Stimulated activated CD8-positive, alpha-beta memory T cell treated with anti-CD3 and anti-CD28 coated beads, Interleukin-7, amount 100 ng/mL, for 48 hours (primary cell): ENCODE measurements at places on chromosomes 1 and 21.

- DNase-seq: no peak
These were observed 156.8 kb upstream of the GORAB start for GRCh38 chr1:170375082-170375723.

GRCh38 chr1:1082239-1082775 lies 8.2 kb upstream of the RNF223 start:
- DNase-seq: no peak

DNA sequence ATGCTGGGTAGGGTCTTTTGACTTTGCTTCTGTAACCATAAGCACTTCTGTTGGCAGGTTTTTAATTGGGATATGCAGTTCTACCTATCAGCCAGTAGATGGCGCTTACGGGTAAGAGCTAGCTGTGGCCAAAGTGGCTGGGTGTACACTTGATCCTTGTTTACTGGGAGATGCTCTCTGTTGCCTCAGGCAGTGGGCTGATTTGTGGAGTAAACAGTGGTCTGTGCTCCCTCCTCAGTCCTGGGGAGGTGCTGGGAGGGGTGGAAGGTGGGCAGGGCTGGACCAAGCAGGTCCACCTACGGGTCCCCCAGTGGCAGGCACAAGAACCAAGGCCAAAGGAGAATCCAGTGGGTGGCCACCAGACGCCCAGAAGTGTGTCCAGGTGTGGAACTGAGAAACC lies 43.4 kb downstream of the RALGPS2 start:
- DNase-seq: no peak

DNA sequence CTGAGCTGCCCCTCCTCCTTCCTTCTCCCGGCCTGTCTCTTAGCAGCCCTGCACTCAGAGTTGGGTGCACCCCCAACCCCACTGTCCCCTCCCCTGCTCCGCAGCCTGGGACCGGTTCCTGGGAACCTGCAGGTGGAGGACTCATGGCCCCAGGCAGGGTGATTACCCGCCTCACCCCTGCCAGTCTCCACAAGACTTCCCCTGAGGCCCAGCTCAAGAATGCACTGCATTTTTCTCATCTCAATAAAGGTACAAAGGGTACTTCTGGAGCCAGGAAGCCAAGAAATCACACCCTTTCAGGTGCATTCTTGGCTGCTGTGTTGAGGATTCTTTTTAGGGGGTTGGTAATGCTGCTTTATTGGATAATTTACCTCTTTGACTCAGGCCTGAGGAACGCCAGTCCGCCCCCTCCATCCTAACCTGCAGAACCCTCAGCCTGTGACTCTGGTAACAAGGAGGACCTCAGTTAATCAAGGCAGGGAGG lies 126.3 kb upstream of the TMPRSS2 start:
- no peak for DNase-seq

DNA sequence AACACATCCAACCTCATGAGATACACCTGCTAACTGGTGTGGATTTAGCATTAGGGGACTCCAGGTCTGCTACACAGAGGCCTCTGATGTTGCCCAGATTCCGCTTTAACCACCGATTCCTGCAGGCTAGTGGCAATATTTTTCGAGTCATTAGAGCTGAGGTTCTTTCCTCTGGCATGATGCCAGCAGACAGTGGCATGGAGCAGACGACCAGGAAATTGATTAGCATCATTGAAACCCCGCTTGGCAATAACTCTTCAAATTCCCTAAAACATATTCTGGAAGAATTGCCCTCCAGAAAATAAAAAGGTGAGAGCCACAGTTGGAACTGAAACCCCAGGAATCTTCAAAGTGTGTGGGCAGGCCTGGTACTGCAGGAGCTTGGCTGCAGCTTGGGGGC lies 28.4 kb upstream of the ETV3 start:
- no peak for DNase-seq

- no peak for DNase-seq
These were observed 116.1 kb upstream of the LMO4 start for GRCh38 chr1:87212431-87213134.

DNA sequence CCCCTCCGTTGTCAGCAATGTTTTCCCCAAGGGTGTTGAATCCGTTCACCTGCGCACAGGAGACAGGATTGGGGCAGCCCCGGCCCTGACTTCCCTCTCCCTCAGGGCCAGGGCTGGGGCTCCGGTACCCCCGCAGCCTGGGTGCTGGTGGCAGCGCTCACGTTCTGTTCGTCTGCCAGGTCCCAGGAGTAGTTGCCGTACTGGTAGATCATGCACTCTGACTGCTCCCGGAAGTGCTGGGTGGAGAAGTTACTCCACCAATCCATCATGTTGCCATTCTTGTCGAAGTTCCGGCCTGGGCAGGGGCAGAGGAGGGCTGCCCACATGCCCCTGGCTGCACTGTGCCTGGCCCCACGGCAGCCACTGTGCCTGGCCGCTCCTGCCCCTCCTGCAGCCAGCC lies 6.1 kb downstream of the PRXL2B start:
- DNase-seq: no peak
